ENCODE measurements at places on chromosomes 5 and 9. TPM values are rescaled to one million over a fixed set of nuclear protein-coding genes. Genes with fewer than 3 reads are reported as not detected.

DNA sequence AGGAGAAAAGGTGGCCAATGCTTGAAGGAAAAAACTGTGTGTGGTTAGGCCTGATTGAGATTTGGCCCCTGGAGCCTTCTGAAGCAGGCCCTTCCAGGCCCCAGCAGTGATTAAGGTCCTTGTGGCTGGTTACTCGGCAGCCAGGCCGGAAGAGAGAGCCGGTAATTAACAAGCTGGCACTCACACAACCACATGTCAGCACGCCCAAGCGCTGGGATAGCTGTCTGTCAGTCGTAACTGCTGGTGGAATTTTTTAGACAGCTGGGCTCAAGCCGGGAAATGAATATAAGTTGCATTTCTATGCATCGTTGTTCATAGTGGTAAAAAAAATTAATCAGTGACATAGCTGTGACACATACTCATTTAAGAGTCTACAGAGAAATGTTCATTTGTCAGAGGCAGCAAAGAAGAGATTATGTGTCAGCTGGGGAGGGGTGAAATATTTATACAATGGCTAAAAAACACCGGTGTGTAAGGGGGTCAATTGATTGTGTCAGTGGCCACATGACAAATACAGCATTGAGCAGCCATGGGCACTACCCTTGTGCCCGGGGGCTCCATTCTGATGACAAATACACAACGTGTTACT lies 13.7 kb upstream of the ARAP3 start:
- DNase-seq = no peak
- H3K27ac ChIP-seq = no peak overlapping the region
- peaks cover 7% of the 10 kb centered on the region for H3K27me3 ChIP-seq
- H3K36me3 ChIP-seq = no peaks in the 10 kb centered on the region

PCDHB13 gene
- total RNA-seq = 7.1 TPM

F2R gene
- 342 TPM for total RNA-seq

RMRP gene
- 32,961 TPM for total RNA-seq

GRCh38 chr9:127580879-127581475 lies 31.1 kb upstream of the STXBP1 start:
- peaks cover 3% of the 10 kb centered on the region for H3K27me3 ChIP-seq
- H3K4me3 ChIP-seq = no peak overlapping the region
- no peak overlapping the region for H3K27ac ChIP-seq
- H3K36me3 ChIP-seq = peaks cover 5% of the 10 kb centered on the region
- H3K4me1 ChIP-seq = peaks cover 25% of the 10 kb centered on the region

PCDHGB7 gene
- total RNA-seq = 45.2 TPM

GRCh38 chr9:127979333-127980059 lies 1.3 kb downstream of the EEIG1 start:
- peak overlapping the region; percentile 18 for H3K27ac ChIP-seq
- peaks cover 10% of the 10 kb centered on the region for H3K27me3 ChIP-seq
- H3K4me3 ChIP-seq = peak overlapping the region; percentile 94
- H3K4me1 ChIP-seq = peaks cover 21% of the 10 kb centered on the region

- no peak overlapping the region for H3K4me3 ChIP-seq
- no peak for DNase-seq
- peaks cover 2% of the 10 kb centered on the region for H3K27me3 ChIP-seq
- H3K4me1 ChIP-seq = no peaks in the 10 kb centered on the region
- H3K27ac ChIP-seq = no peak overlapping the region
Observed at GRCh38 chr9:5025416-5025815, 40.3 kb downstream of the JAK2 start.

DNA sequence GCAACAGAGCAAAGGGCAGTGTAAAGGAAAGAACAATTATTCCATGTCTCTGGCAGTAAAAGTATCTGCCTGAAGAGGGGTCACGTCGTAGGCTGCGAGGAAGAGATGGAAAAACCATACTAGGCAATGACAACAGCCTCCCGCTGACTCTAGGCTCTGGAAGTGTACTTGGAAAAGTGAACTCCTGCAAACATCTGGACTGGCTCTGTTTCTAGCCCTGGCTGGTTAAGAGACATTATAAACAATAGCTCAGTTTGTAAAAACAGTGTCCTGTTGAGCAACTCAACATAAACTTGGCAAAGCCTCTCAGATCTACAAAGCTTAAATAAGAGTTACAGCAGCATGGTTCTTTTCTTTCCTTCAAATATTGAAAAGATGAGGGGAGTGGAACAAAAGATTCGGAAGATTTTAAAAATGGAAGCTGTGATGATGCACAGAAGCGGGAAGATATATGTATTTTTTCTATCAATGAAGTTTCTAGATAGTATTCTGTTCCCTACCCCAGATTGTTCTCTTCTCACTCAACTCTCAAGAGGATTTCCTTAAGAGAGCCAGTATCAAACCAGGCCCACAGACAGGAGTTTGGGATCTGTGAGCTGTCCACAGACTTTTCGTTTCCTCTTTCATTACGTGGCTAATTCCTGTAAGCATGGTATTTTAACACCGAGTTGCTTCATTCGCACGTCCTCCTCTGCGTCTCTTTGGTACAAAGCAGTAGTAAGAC lies 79.4 kb downstream of the SPTLC1 start:
- H3K27ac ChIP-seq = no peak overlapping the region
- H3K27me3 ChIP-seq = no peaks in the 10 kb centered on the region
- H3K4me3 ChIP-seq = no peak overlapping the region
- peaks cover 23% of the 10 kb centered on the region for H3K36me3 ChIP-seq
- no peak for DNase-seq

GRCh38 chr5:91378752-91379211 lies 4.3 kb downstream of the ARRDC3 start:
- peak overlapping the region; percentile 99 for H3K4me3 ChIP-seq
- H3K27ac ChIP-seq = peak overlapping the region; percentile 100
- H3K36me3 ChIP-seq = peaks cover 15% of the 10 kb centered on the region
- no peak for DNase-seq
- H3K4me1 ChIP-seq = peaks cover 8% of the 10 kb centered on the region
- peaks cover 17% of the 10 kb centered on the region for H3K27me3 ChIP-seq

- H3K27me3 ChIP-seq = peaks cover 2% of the 10 kb centered on the region
- no peaks in the 10 kb centered on the region for H3K36me3 ChIP-seq
- H3K4me3 ChIP-seq = no peak overlapping the region
- no peak for DNase-seq
- no peak overlapping the region for H3K27ac ChIP-seq
Observed at GRCh38 chr5:126763371-126763770, 13.6 kb upstream of the LMNB1 start.

DNA sequence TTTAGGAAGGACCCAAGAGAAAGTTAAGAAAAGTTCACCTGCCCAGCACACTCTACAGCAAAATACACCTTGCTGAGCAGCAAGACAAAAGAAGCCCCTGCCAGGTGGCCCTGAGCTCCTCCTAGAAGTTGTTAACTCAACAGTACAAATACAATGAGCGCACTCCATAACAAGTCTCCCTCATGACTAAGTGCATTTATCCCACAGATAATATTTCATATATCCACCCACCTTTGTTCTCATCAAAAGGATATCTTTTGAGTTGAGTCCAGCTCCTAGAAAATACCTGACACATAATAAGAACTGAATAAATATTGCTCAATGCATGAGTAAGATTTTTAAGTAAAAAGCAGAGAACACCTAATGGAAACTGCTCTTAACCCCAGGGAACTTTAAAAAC lies 73.3 kb downstream of the ABCA1 start:
- peaks cover 62% of the 10 kb centered on the region for H3K36me3 ChIP-seq
- H3K27ac ChIP-seq = no peak overlapping the region
- peak overlapping the region; percentile 67 for H3K4me3 ChIP-seq
- H3K27me3 ChIP-seq = peaks cover 4% of the 10 kb centered on the region
- peaks cover 9% of the 10 kb centered on the region for H3K4me1 ChIP-seq

- peaks cover 4% of the 10 kb centered on the region for H3K36me3 ChIP-seq
- peaks cover 2% of the 10 kb centered on the region for H3K27me3 ChIP-seq
- no peak for DNase-seq
- H3K27ac ChIP-seq = no peak overlapping the region
- H3K4me3 ChIP-seq = no peak overlapping the region
- H3K4me1 ChIP-seq = peaks cover 5% of the 10 kb centered on the region
Observed at GRCh38 chr5:54421976-54422375, 33.5 kb upstream of the HSPB3 start.

- no peak for DNase-seq
- no peaks in the 10 kb centered on the region for H3K36me3 ChIP-seq
- no peak overlapping the region for H3K27ac ChIP-seq
- H3K4me1 ChIP-seq = peaks cover 3% of the 10 kb centered on the region
- H3K27me3 ChIP-seq = no peaks in the 10 kb centered on the region
Observed at GRCh38 chr5:125575891-125576505, 829.6 kb upstream of the ZNF608 start.

GPR151 gene
- total RNA-seq = not detected

- peaks cover 4% of the 10 kb centered on the region for H3K36me3 ChIP-seq
- DNase-seq = no peak
- H3K4me1 ChIP-seq = no peaks in the 10 kb centered on the region
- no peaks in the 10 kb centered on the region for H3K27me3 ChIP-seq
Observed at GRCh38 chr9:19085295-19085694, 17.4 kb downstream of the HAUS6 start.

DNA sequence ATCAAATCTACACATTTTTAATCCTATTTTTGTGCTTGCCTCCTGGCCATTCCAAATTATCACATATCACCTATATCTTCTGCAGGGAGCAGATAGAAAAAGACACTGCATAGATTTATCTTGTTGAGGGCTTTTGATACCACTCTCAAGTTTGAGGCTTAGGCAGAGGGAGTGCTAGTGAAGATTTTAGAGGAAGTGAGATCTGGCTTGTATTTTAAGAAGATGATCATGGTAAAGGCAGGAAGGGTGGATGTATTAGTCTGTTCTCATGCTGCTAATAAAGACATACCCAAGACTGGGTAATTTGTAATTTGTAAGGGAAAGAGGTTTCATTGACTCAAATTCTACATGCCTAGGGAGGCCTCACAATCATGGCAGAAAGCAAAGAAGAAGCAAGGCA lies 220.9 kb upstream of the TUT7 start:
- H3K36me3 ChIP-seq = no peaks in the 10 kb centered on the region
- H3K27ac ChIP-seq = no peak overlapping the region
- H3K4me3 ChIP-seq = no peak overlapping the region
- H3K4me1 ChIP-seq = peaks cover 9% of the 10 kb centered on the region

- no peak for DNase-seq
- H3K36me3 ChIP-seq = no peaks in the 10 kb centered on the region
- no peak overlapping the region for H3K27ac ChIP-seq
- no peak overlapping the region for H3K4me3 ChIP-seq
- H3K27me3 ChIP-seq = peaks cover 2% of the 10 kb centered on the region
- H3K4me1 ChIP-seq = peaks cover 2% of the 10 kb centered on the region
Observed at GRCh38 chr5:39249564-39250274, 30.4 kb upstream of the FYB1 start.

CER1 gene
- total RNA-seq = 5.2 TPM

C5orf46 gene
- total RNA-seq = not detected

DNA sequence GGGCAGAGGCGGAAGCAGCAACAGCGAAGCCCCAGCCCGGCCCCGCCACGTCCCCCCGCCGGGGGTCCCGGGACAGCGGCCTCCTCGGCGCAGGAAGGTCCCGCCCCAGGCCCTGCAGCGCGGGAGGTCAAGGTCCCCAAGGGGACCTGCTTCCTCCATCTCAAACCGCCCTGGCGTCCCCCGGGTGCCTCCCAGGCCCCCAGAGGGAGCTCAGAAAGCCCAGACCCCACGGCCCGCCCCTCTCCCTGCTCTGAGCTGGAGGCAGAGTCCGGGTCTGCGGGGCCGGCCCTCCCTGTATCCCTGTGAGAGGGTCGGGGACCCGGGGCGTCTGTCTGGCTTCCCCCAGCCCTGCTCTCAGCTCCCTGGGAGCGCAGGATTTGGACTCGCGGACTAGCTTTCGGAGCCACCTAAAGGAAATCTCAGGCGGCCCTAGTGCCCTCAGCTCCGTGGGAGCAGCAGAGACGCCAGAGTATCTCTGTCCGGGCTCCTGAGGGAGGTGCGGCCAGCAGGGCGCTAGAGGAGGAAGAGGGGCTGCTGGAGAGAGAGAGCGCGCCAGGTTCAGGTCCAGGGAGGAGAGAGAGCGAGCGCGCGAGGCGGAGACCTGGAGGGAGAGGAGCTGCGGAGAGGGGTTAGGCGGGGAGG lies 30.7 kb downstream of the EXOC3 start:
- H3K27me3 ChIP-seq = peaks cover 15% of the 10 kb centered on the region
- H3K4me1 ChIP-seq = peaks cover 6% of the 10 kb centered on the region
- peak overlapping the region; percentile 86 for H3K4me3 ChIP-seq
- peak overlapping the region; percentile 42 for H3K27ac ChIP-seq
- peak; percentile 44 for DNase-seq

NUTM2G gene
- total RNA-seq = not detected

DNA sequence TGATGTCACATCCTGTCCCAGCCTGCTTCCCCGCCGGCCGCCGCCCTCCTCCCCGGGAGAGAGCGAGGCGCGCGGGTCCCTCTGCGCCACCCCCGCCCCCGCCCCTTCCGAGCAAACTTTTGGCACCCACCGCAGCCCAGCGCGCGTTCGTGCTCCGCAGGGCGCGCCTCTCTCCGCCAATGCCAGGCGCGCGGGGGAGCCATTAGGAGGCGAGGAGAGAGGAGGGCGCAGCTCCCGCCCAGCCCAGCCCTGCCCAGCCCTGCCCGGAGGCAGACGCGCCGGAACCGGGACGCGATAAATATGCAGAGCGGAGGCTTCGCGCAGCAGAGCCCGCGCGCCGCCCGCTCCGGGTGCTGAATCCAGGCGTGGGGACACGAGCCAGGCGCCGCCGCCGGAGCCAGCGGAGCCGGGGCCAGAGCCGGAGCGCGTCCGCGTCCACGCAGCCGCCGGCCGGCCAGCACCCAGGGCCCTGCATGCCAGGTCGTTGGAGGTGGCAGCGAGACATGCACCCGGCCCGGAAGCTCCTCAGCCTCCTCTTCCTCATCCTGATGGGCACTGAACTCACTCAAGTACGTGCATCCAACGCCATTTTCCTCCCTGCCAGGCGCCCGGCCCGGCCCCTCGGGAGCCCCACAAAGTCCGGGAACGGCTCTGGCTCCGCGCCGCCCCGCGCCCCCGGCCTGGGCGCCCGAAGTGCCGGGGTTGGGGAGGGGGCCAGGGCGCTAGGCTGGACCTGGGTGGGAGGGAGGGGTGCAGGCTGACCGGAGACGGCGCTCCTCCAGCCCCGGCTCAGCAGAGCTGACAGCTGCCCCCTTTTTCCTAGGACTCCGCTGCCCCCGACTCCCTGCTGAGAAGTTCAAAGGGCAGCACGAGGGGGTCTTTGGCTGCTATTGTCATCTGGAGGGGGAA lies 12.0 kb upstream of the OLFM1 start:
- H3K4me3 ChIP-seq = no peak overlapping the region
- H3K27ac ChIP-seq = no peak overlapping the region
- H3K36me3 ChIP-seq = no peaks in the 10 kb centered on the region

DNA sequence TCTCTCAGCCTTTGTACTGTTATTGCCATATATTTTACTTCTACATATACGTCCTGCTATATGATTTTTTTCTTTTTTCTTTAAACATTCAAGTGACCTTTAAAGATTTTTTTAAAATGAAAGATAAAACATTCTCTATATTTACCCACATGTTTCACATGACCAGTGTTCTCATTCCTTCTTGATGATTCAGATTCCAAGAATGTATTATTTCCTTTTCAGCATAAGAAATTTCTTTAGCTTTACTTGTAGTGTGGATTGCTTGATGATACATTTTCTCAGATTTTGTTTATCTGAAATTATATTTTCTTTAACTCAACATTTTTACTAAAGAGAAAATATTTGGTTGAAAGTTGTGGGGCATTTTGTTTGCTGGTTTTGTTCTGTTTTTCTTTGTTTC lies 792.1 kb downstream of the BRINP1 start:
- H3K4me1 ChIP-seq = no peaks in the 10 kb centered on the region
- H3K27ac ChIP-seq = no peak overlapping the region
- H3K36me3 ChIP-seq = no peaks in the 10 kb centered on the region
- no peaks in the 10 kb centered on the region for H3K27me3 ChIP-seq
- H3K4me3 ChIP-seq = no peak overlapping the region

GRCh38 chr5:2366816-2367215 lies 384.7 kb downstream of the IRX2 start:
- no peak overlapping the region for H3K27ac ChIP-seq
- DNase-seq = no peak
- H3K36me3 ChIP-seq = peaks cover 7% of the 10 kb centered on the region
- peaks cover 8% of the 10 kb centered on the region for H3K27me3 ChIP-seq
- H3K4me3 ChIP-seq = no peak overlapping the region
- no peaks in the 10 kb centered on the region for H3K4me1 ChIP-seq
